Fibroblast of lung (primary cell): ENCODE measurements at places on chromosomes 12 and 14. TPM values are rescaled to one million over a fixed set of nuclear protein-coding genes. Genes with fewer than 3 reads are reported as not detected.
A peak's percentile ranks its signal among the peaks of the same experiment; 100 is the strongest.

Gene SRRM4
- not detected in 2 replicates for total RNA-seq

Gene TMTC1
- total RNA-seq = 92.5 and 222 TPM in 2 replicates

Gene RNASE9
- not detected in 2 replicates for total RNA-seq

Gene BMP4
- total RNA-seq = 27.2 and 77.5 TPM in 2 replicates

Gene CLEC9A
- total RNA-seq = not detected in 2 replicates

Gene RD3L
- not detected in 2 replicates for total RNA-seq

Gene PRH1
- 8.7 and 19.2 TPM in 2 replicates for total RNA-seq

Gene OR4E2
- total RNA-seq = not detected in 2 replicates

DNA sequence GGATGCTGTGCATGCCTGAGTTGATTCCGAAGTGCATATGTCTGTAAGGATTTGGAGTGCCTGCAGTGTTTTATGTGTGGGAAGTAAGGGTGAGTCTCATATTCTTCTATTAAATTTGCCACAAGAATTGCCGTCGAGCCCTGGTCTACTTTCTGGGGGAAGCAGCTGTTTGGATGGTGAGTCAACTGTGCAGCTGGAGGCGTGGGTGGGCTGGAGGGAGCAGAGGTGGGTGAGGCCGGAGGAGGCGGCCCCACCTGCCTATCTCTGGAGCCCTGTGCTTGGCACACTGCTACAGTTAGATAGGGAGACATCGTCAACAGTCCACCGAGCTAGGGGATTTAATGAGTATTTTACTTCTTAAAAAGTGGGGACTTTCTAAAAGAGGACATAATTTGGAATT, 9.7 kb downstream of the GLRX5 start:
- DNase-seq = no peak

DNA sequence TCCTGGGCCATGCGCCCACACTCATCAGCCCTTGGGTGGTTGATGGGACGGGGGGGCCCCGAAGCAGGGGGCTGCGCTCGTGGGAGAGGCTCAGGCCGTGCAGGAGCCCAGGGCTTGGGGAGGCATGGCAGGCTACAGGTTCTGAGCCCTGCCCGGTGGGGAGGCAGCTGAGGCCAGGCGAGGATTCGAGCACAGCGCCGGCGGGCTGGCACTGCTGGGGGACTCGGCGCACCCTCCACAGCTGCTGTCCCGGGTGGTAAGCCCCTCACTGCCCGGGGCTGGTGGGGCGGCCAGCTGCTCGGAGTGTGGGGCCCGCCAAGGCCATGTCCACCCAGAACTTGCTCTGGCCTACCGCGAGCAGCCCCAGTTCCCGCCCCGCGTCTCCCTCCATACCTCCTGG, 295.8 kb upstream of the SEL1L start:
- DNase-seq = no peak

DNA sequence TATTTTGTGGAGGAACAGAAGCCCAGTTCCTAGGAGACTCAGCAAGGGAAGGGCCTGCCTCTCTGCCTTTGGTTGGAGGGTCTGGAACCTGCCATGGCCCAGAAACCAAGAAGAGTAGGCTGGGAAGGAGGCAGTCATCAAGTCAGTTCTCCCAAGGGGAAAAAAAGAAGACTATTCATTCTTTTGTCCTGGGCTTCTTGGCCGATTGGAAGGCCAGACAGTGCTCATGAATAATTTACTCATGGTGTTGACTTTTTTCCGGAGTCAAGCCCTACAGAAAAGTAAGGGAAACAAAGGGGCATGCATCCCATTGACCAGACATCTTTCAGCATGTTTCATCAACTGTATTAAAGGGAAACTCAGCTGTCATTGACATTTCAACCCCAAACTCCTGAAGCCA, 168.1 kb downstream of the PRKCH start:
- peak; percentile 44 for DNase-seq

- peak; percentile 80 for DNase-seq
These were observed 102.8 kb upstream of the EGLN3 start for GRCh38 chr14:34053666-34054065.

GRCh38 chr12:66637699-66638301, 41.1 kb downstream of the GRIP1 start:
- DNase-seq = no peak

GRCh38 chr12:112207397-112207924, 82.1 kb downstream of the TRAFD1 start:
- DNase-seq = no peak

- DNase-seq = peak; percentile 96
These were observed 1.7 kb downstream of the BTG1 start for GRCh38 chr12:92143686-92144630.

GRCh38 chr14:50542941-50543418, 10.6 kb upstream of the MAP4K5 start:
- DNase-seq = peak; percentile 68

DNA sequence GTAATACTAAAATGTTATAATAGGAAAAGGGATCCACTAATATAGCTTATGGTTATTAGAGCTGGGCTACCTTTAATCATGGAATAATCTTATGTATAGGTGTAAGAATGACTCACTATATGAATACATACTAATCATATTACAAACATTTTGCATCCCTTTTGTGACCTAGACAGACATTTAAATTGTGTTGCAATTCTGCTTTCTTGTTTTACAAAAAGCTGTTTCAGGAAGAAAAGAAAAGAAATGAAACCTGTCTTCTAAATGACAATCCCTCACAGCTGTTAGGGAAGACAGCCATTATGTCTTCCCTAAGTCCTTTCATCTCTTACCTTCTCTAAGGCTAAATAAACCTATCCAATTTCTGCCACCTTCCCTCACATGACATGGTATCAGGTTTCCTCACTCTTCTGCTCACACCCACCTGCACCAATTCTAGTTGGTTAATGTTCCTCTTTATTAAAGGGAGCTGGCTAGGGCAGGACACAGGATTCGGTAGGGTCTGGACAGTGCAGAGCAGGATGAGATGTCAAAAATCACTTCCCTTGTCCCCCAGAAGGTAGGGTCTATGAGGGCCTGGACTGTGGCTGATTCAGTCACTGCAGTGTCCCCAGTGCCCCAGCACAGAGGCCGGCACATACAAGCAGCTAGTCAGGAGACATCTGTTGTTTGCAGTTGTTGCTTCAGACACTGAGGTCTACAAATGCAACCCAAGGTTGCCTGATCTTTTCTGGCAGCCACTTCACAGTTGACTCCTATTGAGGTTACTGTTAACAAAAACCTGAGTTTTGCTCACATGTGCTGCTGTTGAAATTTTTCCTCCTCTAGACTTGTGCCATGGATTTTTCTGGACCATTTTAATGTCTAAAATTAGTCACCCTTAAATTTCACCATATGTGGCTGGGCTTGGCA, 3.7 kb downstream of the DHRS7 start:
- no peak for DNase-seq

GRCh38 chr12:53966085-53966384, 6.9 kb upstream of the HOXC11 start:
- no peak for DNase-seq

DNA sequence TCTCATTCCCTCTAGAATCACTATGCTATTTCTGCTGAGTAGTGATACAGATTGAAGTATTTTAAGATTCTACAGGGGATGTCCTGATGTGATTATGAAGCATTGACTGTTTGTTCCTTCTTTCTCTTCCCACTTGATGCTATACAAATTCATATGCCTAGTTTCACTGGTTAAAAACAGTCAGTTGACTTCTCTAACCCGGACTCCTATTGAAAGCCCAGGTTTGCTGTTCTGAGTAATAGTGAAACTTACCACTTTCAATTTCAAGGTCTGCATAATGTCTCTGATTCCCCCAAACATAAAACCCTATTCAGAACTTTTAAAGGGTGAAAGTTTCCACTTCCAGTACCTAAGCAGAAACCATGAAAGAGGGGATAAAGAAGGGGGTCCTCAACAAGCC, 117.7 kb upstream of the RPL10L start:
- DNase-seq = no peak

- DNase-seq = no peak
These were observed 27.5 kb downstream of the WIF1 start for GRCh38 chr12:65093606-65094005.

GRCh38 chr12:121678716-121679300, 9.4 kb upstream of the MORN3 start:
- no peak for DNase-seq
